IMR-90 (cell line): ENCODE measurements at places on chromosomes 7 and 10. TPM values are rescaled to one million over a fixed set of nuclear protein-coding genes. Genes with fewer than 3 reads are reported as not detected.

SEMA3C gene
- polyA plus RNA-seq, result 19.3 and 21.2 TPM in 2 replicates

- no peak for DNase-seq
Measured at GRCh38 chr7:92964141-92964540, 127.8 kb upstream of the CDK6 start.

DNA sequence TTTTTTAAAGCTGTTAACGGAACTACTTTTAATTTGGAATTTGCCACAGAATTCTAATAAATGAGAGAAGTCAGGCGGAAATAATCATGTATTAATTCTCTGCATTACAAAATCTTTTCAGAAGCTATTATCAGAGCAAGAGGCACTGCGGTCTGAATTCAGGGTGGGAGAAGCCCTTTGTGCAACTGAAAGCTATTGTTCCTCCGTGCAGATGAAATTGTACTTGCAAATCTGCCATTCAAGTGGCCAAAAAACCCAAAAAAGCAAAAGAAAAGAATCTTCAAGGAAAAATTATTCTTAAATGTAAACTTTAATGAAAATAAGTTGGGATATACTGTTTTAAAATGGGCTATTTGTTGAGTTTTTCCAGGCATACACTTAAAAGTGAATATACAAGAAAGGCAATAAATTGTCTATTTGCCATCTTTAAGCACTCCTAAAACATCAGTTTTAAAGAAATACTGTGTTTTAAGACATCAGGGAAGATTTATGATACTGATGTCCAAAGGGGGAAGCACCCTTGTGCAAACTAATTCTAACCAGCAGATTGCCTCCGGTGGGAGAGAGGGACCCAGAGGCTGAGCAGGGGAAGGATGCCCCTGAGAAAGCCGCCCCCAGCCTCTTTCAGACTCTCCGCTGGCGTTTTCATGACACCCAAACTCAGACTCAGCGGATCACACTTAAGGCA, 351.2 kb downstream of the DNAJB6 start:
- no peak for DNase-seq

DNA sequence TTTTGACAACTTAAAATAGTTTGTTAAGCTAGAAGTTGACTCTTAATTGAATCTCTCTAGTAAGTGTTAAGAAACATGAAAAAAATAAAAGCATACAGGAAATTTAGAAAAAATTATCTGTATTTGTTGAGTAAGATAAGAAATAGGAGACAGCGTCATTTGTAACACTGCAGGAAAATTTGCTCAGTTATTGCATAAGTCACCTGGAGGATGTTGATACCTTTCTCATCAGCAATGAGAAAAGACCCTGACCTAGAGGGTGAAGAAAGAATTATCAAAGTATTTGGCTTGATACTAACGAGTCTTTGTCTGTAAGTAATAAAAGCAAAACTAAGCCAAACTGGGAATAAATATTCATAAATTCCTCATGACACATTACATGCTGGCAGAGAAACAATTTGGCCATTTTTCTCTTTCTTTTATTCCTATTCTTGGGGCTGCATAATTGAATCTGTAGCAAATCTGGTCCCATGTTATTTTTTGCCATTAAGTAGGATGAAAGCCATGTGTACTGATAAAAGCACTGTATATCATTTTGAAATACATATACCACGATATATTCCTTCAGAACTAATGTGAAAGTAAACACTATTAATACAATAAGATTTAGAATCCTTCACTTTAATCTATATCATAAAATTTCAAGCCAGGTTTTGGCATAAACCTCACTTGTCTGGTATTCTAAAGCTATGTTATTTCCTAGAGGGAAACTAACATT, 362.8 kb downstream of the THSD7A start:
- no peak for DNase-seq

DNA sequence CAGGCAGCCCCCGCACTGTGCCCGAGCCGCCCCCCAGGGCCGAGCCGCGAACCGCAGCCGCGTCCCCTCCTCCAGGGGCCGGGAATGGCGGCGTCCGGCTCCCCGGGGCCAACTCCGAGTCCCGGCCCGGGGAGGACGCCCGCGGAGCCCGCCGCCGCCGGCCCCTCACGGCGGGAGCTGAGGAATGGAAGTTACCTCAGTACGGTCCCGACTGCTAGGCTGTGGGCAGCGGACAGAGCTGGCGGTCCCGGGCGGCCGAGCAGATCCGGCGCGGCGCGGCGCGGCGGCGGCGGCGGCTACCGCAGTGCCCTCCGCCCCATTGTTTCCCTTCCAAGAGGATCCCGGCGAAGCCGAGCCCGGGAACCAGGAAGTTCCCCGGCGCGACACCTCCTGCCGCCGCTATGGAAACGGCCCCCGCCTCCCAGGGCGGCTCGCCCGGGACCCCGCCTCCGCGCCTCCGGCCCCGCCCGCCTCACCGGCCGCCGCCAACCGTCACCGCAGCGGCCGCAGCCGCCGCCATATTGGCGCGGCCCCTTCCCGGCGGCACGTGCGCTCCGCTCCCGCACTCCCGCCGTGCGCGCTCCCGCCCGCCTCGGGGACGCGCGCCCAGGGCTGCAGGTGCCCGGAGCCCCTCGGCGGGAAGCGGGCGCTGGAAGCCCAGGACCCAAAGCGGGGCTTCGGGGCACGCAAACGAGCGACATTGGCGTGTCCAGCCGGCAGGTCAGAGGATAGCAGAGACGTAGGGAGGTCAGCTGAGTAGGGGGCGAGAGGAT, at the start of gene USP6NL:
Gene USP6NL, minus strand, starts transcription at position 403 of the 773 bp plus-strand sequence. CDS start 14,016 bp downstream, outside the sequence.
- DNase-seq, result peak; percentile 74
